ENCODE measurements at places on chromosomes 12 and 14.

GRCh38 chr12:81723361-81723760, 35.8 kb downstream of the PPFIA2 start:
- no peak for DNase-seq

- peak; percentile 35 for DNase-seq
These were observed 3.0 kb downstream of the SELPLG start for GRCh38 chr12:108630481-108631207.

- no peak for DNase-seq
These were observed 93.4 kb upstream of the SLCO1C1 start for GRCh38 chr12:20601668-20602280.

DNA sequence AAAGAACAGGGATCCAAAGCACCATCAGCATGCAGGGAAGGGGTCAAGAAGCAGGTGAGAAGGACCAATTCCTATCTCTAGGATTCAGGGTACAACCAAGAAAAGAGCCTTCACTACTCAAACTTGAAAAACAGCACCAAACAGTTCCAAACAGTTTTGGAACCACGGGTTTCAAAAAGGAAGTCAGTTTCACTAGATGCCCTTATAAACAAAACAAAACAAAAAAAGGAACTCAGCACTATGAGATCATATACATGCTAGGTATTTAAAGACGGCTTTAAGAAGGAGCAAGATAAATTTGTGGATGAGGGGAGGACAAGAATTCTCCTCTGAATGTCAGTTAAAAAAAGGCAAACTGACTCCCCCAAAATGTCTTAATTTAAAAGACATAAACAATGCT, 6.0 kb downstream of the INSM2 start:
- no peak for DNase-seq

DNA sequence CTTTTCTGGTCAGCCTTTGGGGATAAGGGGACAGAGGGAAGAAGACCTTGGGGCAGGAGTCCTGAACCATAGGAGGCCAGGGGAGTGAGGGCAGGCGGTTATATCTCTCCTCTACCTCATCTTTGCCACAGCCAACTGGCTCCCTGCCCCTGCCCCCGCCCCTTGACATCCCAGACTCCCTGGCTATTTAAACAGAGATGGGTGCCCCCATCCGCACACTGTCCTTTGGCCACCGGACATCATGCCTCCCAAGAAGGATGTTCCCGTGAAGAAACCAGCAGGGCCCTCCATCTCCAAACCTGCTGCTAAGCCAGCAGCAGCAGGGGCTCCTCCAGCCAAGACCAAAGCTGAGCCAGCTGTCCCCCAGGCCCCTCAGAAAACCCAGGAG, 1.3 kb downstream of the MYL6B start:
- no peak for DNase-seq

GRCh38 chr14:45284802-45285201, 31.8 kb upstream of the MIS18BP1 start:
- DNase-seq, result no peak

DNA sequence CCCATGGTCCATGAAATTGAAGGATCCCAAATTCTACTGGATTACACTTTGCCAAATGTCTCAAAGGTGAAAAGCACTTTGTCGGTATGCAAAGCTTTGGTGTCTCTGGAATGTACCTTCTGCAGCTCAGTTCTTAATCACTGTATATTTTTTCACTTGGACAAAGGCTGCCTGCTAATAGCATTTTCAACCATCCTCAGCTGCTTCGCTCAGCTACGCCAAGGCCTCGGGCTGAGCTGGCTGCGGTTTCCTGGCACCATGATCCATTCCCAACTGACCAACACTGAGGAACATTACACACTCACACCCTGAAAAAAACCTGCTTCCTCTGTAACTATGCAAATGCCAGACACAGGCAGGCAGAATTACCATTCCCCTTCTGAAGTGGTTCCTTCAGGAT, 335.2 kb downstream of the DPF3 start:
- DNase-seq, result no peak

GRCh38 chr12:108313606-108314351, 25.3 kb downstream of the CMKLR1 start:
- no peak for DNase-seq

DNA sequence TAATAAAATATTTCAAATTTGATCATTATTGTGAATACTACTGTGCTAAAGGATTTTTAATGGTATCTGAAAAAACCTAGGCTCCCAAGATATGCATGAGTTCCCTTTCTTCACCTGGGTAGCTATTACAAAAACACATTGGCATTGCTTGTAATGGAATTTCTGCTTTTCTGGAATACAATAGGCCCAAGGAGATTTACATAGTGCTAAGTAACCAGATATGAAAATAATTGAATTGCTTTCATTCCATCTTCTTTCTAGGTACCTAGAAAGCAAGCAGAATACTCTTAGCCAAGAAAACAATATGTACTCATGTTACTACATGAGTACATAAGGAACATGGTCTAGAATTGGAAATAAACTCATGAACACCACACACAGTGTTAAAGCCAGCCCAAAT, 291.9 kb downstream of the KCNC2 start:
- DNase-seq, result no peak

All from activated T-cell treated with anti-CD3 and anti-CD28 coated beads, Interleukin-2, amount 50 U/mL, for 1 hour (primary cell).